Cardiac atrium fibroblast (primary cell): ENCODE measurements at places on chromosomes 12 and 14. TPM values are rescaled to one million over a fixed set of nuclear protein-coding genes. Genes with fewer than 3 reads are reported as not detected.

Gene FAM222A
- total RNA-seq, result 0.72 and 1.5 TPM in 2 replicates

Gene DTX3
- 4.7 and 5.3 TPM in 2 replicates for total RNA-seq

Gene TSHR
- not detected in 2 replicates for total RNA-seq

Gene GUCY2C
- total RNA-seq, result not detected in 2 replicates

Gene MMP17
- total RNA-seq, result 25.9 and 31.8 TPM in 2 replicates

Gene CIROP
- total RNA-seq, result not detected in 2 replicates

Gene SIX1
- total RNA-seq, result under 0.01 and 0.18 TPM in 2 replicates

Gene HSPB8
- total RNA-seq, result 9.7 and 27.7 TPM in 2 replicates

Gene MYH6
- total RNA-seq, result not detected in 2 replicates

Gene ARMH4
- 2.1 and 2.2 TPM in 2 replicates for total RNA-seq

Gene HOXC6
- not detected in 2 replicates for total RNA-seq

Gene CPNE6
- total RNA-seq, result not detected in 2 replicates

Gene TAS2R13
- not detected in 2 replicates for total RNA-seq

Gene RAD9B
- under 0.01 TPM in 1 of 2 replicates, not detected in the other for total RNA-seq

Gene VCPKMT
- 3.2 and 6.3 TPM in 2 replicates for total RNA-seq

Gene TMCC3
- total RNA-seq, result 0.36 and 1.1 TPM in 2 replicates

Gene TSFM
- 15.5 and 25.4 TPM in 2 replicates for total RNA-seq

Gene GLIPR1L1
- not detected in 2 replicates for total RNA-seq

Gene PLBD1
- total RNA-seq, result 1.3 and 2.1 TPM in 2 replicates

Gene CCDC175
- total RNA-seq, result not detected in 2 replicates

Gene TNFAIP2
- total RNA-seq, result 95.1 and 113 TPM in 2 replicates

Gene B4GALNT1
- total RNA-seq, result 0.16 and 0.18 TPM in 2 replicates

Gene AKAP5
- 0.32 and 0.36 TPM in 2 replicates for total RNA-seq

Gene TAS2R46
- 0.72 TPM in 1 of 2 replicates, not detected in the other for total RNA-seq

Gene TUNAR
- total RNA-seq, result not detected in 2 replicates

Gene SAMD15
- 1.1 TPM in 2 replicates for total RNA-seq

Gene GPR65
- 0.32 and 0.54 TPM in 2 replicates for total RNA-seq

Gene OTX2
- not detected in 2 replicates for total RNA-seq

Gene GPR84
- total RNA-seq, result not detected in 2 replicates

Gene CD163L1
- total RNA-seq, result under 0.01 TPM in 1 of 2 replicates, not detected in the other

Gene ARF6
- 49.4 and 59.2 TPM in 2 replicates for total RNA-seq

Gene STON2
- 0.16 TPM in 1 of 2 replicates, not detected in the other for total RNA-seq

Gene TRMT61A
- 8.1 and 11.2 TPM in 2 replicates for total RNA-seq

Gene CLEC1B
- not detected in 2 replicates for total RNA-seq
